ENCODE measurements at places on chromosomes 12 and 14.

- no peak for DNase-seq
These were observed 66.2 kb downstream of the RNF34 start for GRCh38 chr12:121465921-121466793.

DNA sequence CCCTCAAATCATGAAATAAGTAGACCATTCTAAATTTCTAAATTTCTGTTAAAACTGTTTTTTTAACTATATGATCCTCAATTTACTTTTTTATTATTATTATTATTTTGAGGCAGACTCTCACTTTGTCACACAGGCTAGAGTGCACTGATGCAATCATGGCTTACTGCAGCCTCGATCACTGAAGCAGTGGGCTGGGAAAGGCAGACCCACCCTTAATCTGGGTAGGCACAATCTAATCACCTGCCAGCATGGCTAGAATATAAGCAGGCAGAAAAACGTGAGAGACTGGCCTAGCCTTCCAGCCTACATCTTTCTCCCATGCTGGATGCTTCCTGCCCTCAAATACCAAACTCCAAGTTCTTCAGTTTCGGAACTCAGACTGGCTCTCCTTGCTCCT is 2.3 kb downstream of the ERO1A start:
- no peak for DNase-seq

- no peak for DNase-seq
These were observed 6.0 kb upstream of the ABCD4 start for GRCh38 chr14:74308695-74309094.

GRCh38 chr12:70719672-70720420 is 82.6 kb upstream of the PTPRB start:
- peak; percentile 62 for DNase-seq

- no peak for DNase-seq
These were observed 465.2 kb downstream of the VRK1 start for GRCh38 chr14:97262336-97262735.

All from Right ventricle myocardium inferior (tissue), 1 donor.